Activated effector memory CD4-positive, alpha-beta T cell treated with Interleukin-2 at 50 U/mL for 16 hours (primary cell): ENCODE measurements at places on chromosomes 4 and X.

DNA sequence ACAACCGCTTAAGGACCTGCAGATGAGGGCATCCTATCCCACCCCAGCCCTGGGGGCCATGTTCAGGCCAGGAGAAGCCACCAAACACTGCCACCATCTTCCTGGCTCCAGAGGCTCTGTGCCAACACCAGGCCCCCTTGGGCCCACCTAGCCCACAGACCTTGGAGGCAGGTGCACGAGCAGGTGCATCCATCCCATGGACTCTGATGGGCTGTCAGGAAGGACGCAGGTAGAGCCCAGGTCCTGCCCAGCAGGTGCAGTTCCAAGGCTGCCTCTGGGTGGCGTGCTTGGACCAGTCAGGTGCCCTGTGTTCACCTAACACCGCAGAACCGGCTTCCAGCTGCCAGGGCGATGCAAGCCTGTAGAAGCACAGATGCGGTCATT is 22.8 kb upstream of the PDE6B start:
- no peak for DNase-seq

GRCh38 chrX:9355739-9356138 is 109.1 kb upstream of the TBL1X start:
- no peak for DNase-seq

GRCh38 chr4:45284400-45285085 is 558.2 kb upstream of the GNPDA2 start:
- no peak for DNase-seq

- no peak for DNase-seq
Observed at GRCh38 chr4:100988876-100989275, 358.4 kb downstream of the PPP3CA start.

DNA sequence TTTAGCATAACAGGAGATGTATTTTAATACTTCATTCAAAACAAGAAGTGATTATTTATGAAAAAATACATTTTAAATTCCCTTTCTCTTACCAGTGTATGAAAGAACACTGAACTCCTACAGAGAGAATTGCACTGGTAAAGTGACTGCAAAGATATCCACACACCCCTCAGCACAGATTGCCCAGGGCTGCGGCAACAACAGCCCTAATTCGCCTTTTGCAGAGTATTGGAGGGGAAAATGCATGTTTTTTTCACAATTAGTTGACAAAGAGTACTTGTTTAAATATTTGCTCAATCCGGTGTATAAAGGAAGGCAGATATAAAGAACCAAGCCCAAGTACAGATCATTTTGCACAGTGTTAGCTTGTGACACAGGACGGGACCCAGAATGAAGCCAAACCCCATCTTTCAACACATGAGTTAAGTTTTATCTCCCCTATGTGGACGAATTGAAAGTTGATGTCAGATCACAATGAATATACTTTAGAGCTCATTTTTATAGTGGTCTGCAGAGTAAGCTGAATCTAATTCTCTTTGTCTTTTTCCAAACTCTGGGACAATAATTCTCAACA is 551.4 kb upstream of the IGFBP7 start:
- DNase-seq: no peak

DNA sequence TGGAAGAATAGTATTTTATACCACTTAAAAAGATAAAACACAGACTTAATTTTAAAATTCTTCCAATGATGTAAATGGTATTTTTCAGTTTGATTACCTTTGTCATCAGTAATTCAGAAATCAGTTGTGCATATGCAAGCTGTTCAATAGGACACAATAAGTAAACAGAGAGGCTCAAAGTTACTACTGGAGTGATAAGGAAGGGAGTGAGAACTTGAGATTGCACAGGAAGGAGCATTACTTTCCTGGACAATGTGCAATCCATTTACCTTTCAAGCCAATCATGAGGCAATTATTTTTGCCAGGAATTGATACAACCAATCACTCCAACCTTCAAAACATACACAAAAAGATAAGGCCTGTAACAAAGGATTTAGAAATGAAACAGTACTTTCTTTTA is 1024.3 kb downstream of the RAPGEF2 start:
- no peak for DNase-seq

DNA sequence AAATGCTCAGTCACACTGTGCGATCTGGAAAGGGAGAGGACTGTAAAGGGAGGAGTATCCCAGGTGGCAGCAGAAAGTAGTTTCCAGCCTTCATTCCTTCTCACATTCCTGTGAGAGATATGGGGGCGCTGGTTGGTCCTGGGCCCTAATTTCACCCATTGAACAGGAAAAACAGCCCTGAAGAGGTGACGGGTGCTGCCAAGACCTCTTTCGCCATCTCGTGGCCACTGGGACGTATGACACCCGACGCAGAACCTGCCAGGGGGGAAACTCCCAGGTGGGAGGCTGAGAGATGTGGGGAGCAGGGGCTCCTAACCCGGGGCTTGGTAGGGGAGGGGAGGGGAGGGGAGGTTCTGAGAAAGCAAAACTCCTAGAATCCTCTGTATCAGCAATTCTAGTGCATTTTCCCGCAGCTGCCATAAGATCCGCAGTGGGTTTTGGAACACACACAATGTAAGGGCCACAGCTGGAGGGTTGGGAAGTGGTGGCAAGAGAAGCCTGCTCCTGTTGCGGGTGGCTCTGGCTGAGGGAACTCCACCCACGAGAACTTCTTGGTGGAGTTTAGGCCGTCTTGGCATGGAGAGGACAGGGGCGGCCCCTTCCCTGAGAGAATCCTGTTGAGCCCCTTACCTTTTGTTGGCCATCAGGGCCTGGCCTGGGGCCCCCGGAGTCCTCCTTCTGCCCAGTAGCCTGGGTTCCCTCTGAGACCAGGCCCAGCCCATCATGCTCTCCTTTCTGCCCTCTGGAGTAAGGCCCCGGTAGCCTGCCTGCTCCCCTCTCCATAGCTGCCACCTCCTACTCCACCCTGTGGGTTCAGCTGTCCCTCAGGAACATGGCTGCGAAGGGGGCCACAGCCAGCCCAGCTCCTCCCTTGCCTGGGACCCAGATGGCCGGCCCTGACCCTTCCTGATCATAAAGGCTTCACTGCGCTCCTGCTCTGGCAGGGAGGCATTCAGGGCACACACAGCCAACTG is 134.1 kb downstream of the OR13H1 start:
- DNase-seq: no peak

DNA sequence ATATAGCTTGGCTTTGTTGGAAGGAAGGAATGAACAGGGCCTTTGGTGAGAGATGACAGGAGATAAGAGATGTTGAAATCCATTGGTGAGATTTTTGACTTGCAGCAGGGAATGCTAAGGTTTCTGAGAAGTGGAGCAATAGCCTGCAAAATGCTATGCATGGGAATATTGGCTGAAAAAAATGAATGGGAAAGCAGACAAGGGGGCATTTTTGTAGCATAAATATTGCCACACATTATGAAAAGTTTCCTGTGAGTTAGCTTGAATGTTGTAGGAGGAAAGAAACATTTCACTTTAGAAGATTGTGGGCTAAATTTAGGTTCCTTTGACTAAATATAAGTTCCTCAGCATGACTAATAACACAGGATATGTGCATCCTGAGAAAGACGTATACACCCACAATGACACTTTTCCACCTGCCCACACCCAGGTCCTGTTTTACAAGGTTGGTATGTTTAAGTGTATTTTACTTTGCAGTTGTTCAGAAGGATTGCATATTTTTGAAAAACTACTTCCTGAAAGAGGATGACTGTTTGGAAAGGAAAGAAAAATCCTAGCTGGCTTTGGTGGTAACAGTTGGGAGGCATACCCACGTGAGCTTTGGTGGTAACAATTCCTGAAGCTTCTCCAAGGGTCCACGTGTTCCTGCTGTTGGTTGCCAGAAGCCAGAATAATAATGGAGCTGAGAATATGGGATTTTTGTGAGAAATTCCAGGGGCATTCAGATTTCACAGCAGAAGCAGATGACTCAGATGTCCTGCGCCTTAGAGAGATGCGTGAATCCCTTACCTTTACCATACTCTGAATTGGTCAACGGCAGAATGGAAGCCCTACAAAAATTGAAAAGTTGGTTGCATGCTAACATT is 28.5 kb downstream of the PHEX start:
- DNase-seq: no peak

DNA sequence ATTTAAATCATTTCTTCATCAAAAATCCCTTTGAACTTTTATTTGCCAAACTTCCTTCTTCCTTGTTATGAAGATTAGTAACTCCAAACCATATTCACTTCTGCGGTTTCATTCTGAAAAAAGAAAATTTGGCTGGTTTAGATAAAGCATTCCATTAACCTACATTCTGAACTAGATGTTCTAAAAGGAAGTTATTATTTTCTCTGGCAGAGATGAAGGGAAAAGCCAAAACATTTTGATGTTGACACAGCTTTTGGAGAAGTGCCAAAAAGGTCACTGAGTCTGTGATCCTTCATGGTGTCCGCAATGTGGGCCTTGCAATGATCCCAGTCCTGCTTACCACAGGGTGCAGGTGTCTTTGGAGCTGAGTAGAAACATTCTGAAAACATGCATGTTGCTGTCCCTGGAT is 36.0 kb downstream of the CXCL8 start:
- no peak for DNase-seq

DNA sequence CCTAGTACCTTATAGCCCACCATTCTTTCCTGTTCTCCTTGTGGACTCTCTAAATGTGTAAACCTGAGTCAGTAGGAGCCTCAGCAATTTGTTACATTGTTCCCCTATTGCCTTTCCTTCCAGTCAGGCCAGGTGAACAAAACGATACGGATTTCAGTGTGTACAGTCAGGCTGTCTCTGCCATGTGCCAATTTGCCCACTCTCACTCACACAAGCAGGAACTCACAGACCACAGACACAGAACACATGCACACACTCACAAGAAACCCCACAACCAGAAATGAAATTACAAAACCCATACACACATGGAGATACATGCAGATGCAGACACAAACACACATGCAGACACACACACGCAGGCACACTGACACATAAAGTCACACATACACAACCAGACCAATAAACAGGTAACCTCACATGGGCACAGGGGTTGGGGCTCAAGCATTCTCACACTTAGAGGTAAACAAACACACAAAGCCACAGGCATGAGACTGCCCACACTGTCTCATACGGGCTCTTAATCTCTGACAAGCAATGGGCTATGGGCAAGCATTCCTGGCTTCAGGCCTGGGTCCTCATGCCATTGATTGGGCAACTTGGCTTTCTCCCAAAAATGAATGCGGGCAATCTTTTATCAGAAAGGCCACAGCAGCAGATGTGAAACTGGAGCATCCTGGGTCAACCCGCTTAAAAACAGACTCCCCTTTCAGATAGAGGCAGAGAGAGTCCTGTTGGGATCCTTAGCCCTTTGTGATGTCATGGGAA is 68.7 kb downstream of the NBDY start:
- DNase-seq: no peak

GRCh38 chr4:80011636-80012236 is 61.3 kb downstream of the ANTXR2 start:
- no peak for DNase-seq

GRCh38 chrX:41031256-41031967 is 53.8 kb upstream of the USP9X start:
- no peak for DNase-seq

DNA sequence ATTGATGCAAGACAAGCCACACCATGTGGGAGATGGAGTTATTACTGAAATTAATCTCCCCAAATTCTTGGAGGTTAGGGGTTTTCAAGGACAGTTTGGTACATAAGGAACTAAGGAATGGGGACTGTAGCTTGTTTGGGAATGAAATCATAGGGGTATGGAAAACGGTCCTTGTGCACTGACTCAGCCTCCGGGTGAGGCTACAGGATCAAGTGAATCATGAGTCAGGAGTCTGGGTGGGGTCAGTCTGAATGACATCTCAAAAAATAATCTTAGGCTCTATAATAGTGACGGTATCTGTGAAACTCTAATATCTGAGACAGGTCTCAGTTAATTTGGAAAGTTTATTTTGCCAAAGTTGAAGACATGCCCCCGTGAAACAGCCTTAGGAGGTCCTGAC is 128.5 kb upstream of the CYSLTR1 start:
- no peak for DNase-seq

GRCh38 chr4:130995988-130996387 is 1900.0 kb downstream of the C4orf33 start:
- DNase-seq: no peak

GRCh38 chrX:119236623-119237561 is 807 bp downstream of the PGRMC1 start:
- peak; percentile 1 for DNase-seq

- DNase-seq: no peak
Observed at GRCh38 chr4:67570537-67570936, 12.0 kb downstream of the STAP1 start.

DNA sequence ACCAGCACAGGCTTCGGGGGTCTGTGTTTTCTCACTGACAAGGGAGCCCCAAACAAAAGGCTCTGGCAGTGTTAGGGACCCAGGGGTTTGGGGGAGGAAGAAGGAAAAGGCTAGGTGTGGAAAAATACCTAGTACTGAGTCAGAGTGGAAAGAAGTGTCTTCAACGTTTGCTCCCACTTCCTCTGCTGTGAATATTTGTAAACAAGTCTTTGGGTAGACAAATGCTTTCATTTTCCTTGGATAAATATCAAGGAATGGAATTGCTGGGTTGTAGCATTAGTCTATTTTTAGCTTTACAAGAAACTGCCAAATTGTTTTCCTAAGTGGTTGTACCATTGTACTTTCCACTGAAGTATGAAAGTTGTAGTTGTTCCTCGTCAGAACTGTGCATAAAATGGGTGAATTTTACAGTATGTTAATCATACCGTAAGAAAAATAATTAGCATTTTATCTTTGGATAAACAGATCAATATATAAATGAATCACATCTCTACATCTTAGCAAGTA is 17.4 kb downstream of the COL4A5 start:
- DNase-seq: no peak

DNA sequence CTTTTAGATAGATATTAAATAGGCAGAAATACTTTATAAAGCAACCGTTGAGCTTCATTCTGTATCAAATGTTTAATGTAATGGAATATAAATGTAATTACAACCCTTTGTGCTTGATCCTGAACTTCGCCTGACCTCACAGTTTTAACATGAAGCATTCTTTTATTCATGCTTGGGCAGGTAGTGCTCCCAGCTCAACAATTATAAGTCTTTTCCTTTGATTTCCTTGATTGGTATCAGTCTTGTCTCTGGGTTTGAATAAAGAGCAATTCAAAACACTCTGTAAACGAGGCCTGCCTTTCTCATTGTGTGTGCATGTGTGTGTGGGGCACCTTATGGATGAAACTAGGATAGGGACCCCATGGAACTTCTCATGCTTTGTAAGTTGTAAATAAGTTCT is 6.8 kb downstream of the METAP1 start:
- DNase-seq: no peak

GRCh38 chr4:185272245-185272644 is 62.8 kb downstream of the SNX25 start:
- no peak for DNase-seq

- no peak for DNase-seq
Observed at GRCh38 chr4:139550724-139551429, 5.1 kb downstream of the SETD7 start.

- DNase-seq: no peak
Observed at GRCh38 chr4:93403571-93403970, 425.0 kb upstream of the ATOH1 start.

DNA sequence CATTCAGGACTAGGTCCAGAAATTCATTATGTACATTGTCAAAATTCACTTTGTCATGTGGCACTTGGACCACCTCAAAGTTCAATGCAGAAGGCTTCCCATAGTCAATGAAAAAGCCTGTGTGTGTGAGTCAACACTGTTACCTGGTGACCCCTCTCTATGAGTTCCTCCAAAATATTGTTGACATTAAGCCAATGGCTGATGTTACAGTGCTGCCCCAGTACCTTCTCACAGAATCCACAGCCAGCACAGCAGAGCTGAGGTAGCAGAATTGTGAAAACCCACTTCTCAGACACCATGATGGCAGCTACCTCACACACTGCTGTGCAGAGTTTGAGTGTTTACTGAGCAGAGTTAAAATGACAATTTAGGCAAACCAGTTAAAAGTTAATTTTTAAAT is 22.4 kb upstream of the UGT2B4 start:
- no peak for DNase-seq
